A549 treated with DMSO at 1 μM for 4 hours (cell line): ENCODE measurements at places on chromosomes 6 and 20. TPM values are rescaled to one million over a fixed set of nuclear protein-coding genes. Genes with fewer than 3 reads are reported as not detected.

Gene ARFGEF3
- 0.57 to 0.77 TPM (median 0.67 TPM) in 5 replicates for total RNA-seq

Gene C6orf58
- total RNA-seq: 0.10 to 0.45 TPM (median 0.24 TPM) in 5 replicates

Gene SPDEF
- 1.5 to 2.8 TPM (median 2.6 TPM) in 5 replicates for total RNA-seq

Gene SIRPD
- total RNA-seq: not detected in 5 replicates

Gene LKAAEAR1
- total RNA-seq: 1.3 to 1.8 TPM (median 1.4 TPM) in 4 of 5 replicates, not detected in the other
